ENCODE measurements at places on chromosomes 12 and 14.

- DNase-seq = peak; percentile 57
These were observed 151.7 kb upstream of the DDHD1 start for GRCh38 chr14:53304726-53305381.

GRCh38 chr12:102865821-102866615 is 51.0 kb downstream of the PAH start:
- DNase-seq = no peak

GRCh38 chr12:62158461-62159360 is 101.5 kb upstream of the USP15 start:
- DNase-seq = no peak

GRCh38 chr12:124386661-124387527 is 92.0 kb downstream of the RFLNA start:
- DNase-seq = peak; percentile 45

- DNase-seq = no peak
These were observed 63.7 kb upstream of the GSC start for GRCh38 chr14:94833633-94834032.

GRCh38 chr12:6352193-6353173 is 10.6 kb upstream of the TNFRSF1A start:
- no peak for DNase-seq

GRCh38 chr12:116161588-116161987 is 115.9 kb downstream of the MED13L start:
- DNase-seq = peak; percentile 81

- no peak for DNase-seq
These were observed 74.4 kb upstream of the GPATCH2L start for GRCh38 chr14:76077340-76077739.

DNA sequence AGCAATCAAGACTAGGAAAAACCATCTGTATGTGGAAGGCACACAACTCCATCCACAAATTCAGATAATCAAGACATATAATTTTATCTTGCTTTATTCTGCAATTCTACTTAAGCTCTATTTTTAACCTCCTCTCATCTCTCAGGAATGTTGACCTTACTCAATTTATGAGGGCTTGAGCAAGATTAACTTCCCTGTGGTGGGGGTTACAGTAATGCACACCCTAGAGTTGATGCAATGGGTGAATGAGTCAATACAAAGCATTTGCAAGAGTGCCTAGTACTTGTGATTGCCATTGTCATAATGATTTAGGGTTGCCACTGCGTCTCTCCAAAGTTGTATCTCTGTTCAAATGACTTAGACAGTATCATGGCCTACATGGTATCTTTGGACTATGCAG is 1598.4 kb upstream of the TMEM132C start:
- peak; percentile 46 for DNase-seq

- DNase-seq = peak; percentile 89
These were observed 11.3 kb upstream of the ABHD12B start for GRCh38 chr14:50860478-50861086.

DNA sequence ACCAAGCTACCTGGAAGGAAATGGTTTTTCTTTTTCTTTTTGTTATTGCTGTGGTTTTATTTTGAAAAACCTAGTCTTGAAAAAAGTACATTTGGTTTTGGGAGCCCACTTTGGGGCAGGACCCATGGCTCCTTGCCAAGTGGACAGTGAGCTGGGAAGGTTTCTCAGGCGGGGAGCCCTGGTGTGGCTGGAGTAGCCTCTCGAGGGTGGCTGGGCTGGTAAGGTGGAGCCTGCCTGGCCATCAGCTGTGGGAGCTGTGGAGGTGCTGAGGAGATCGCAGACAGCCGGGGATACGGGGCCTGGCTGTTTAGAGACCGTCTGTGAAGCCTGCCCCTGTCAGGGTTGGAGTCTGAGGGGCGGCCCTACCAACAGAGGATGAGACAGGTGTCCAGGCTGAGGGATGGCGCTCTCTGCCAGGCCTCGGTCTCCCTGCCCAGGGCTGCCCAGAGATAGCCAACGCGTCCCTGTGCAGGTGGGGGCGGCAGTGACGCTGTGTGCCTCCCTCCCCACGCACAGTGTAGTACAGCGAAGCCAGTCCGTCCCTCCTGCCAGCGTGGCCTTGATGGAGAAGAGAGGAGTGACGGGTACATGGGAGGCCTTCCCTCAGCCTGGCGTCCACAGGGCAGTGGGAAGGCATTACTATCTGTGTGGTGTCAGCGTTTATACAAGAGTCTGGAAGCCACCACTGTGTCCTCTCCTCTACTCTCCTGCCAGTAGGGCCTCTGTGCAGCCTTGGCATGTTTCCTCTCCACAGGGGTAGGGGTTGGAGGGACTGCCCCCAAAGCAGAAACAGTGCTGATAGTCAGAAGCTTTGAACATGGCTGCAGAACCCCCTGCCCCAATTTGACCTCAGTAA is 5.9 kb downstream of the RIN3 start:
- DNase-seq = no peak

DNA sequence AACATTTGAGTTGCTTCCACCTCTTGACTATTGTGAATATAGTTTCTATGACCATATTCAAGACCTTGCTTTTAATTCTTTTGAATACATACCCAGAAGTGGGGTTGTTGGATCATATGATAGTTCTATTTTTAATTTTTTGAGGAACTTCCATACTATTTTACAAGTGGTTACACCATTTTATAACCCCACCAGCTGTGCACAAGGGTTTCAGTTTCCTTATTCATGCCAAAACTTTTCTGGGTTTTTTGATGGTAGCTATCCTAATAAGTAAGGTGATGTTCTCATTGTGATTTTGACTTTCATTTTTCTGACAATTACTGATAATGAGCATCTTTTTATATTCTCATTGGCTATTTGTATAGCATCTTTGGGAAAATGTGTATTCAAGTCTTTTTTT is 109.4 kb upstream of the GARIN2 start:
- no peak for DNase-seq

- no peak for DNase-seq
These were observed 8.9 kb upstream of the IRF2BPL start for GRCh38 chr14:77037215-77037937.

- DNase-seq = peak; percentile 65
These were observed 112.1 kb upstream of the NPAS3 start for GRCh38 chr14:32826404-32827082.

DNA sequence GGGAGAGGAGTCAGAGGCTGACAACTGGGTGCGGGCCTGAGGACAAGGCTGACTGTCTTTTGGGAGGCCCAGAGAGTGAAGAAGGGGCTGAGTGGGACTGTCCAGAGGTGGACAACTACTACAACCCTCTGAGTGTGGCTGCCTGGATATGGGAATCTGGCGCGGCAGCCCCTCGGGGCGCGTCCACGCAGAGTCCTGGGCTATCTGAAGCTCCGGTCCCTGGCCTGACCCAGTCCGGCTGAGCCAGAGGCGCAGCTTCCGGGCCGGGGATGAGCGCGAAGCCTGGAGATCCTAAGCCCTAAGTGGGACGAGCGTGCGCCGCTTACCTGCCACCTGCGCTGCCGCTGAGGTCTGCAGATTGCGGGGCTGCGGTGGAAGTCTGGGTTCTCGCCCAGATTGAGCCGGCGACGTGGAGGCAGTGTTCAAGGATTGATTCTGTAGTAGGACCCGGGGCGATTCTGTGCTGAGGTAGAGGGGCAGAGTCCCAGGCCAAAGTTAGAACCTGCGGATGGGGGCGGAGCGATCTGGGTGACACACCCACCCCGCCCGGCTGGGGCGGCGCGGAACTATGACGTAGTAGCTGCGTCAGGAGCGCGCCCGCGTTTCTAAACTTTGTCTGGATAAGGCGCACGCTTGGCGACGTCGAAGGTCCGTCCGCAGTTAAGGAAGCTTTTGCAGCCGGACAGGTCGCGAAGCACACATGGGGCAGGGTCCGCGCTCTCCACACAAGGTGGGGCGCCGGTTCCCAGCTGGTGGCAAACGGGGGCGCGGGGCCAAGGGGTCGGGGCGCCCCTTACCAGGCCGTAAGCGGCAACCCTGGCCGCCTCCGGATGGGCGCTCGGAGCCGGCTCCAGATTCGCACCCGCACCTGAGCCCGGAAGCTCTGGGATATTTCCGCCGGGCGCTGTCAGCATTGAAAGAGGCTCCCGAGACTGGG is at the start of the genes DHRS1 and NOP9:
Gene DHRS1, minus strand, starts transcription at position 526 of the 937 bp plus-strand sequence. CDS start 674 bp downstream, outside the sequence.
Gene NOP9, plus strand, starts transcription at position 596 of the 937 bp plus-strand sequence. Its CDS starts 105 bp downstream, at position 701.
- peak; percentile 89 for DNase-seq

GRCh38 chr12:106724934-106725333 is 49.5 kb upstream of the RIC8B start:
- no peak for DNase-seq

Measured in choroid plexus epithelial cell (primary cell).